ENCODE measurements at places on chromosomes 5 and 9.

DNA sequence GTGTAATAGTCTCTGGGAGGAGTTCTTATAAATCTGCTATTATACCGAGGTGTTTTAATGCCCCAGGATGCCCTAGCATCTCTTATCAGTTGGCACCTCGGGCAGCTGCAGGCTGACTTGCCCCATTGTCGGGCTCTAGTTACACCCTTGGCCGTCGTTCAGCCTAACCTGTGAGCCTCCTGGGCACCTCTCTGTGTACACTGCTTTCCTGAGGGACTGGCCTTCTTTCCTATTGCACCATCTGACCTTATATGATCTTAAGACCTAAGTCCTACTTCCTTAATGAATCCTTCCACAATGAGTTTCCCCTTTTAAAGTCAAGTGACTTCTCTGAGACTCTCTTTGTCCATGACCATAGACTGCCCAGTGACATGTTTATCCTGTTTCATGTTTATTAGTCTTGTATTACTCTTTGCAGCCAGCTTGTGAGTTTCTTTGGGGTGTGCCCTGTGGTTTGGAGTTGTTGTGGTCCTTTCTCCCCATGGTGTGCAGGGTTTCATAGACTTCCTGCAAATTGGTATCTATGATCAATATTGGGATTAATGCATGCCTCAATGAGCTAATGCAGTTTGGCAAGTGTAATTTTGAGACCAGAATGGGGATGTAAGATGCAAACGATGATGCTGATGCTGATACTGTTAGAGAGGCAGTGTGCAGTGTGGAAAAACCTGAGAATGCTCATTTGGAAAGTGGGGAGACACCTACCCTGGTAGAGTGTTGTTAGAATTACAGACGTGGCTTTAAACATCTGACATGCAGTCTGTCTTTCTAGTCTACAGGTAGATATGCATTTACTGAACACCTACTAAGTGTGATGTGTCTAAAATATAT is 4.9 kb downstream of the DAPK1 start:
- no peak for DNase-seq

DNA sequence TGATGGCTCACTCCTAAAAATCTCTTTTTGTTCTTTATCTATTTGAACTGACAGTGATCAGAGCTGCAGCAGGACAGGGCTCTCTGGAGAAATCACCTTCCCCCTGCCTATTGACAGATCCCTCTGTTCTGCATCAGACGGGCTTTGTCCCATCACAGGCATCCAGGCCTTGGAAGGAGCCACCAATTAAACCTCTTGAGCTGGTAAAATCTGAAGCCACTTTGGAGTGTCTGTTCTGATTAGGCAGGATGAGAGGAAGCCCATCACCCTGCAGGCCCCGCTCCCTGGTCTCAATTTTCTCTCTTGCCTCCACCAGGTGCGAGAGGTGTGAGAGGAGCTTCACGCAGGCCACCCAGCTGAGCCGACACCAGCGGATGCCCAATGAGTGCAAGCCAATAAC is 97.7 kb downstream of the PRDM6 start:
- DNase-seq: no peak

DNA sequence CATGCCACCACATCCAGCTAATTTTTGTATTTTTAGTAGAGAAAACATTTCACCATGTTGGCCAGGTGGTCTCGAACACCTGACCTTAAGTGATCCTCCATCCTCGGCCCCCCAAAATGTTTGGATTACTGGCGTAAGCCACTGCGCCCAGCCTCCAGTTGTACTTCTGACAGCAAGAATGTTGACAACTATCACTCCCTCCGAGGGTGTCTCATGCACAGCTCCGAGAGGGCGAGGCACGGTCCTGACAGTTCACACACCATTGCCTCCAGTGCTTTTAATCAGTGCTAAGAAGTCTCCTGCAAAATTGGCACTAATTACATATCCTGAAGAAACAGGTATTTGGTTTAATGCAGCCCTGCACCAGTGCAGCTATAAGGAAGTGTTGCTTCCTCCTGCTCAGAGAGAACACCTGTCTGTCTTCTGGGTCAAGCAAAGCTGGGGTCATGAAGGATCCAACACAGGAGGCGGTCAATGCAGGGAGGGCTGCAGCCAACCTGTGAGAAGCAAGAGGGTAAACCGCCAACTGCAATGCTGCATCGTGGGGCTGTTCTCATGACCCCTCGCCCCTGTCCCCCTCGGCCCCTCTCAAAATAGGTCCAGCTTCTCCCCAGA is 184.0 kb downstream of the MED10 start:
- no peak for DNase-seq

DNA sequence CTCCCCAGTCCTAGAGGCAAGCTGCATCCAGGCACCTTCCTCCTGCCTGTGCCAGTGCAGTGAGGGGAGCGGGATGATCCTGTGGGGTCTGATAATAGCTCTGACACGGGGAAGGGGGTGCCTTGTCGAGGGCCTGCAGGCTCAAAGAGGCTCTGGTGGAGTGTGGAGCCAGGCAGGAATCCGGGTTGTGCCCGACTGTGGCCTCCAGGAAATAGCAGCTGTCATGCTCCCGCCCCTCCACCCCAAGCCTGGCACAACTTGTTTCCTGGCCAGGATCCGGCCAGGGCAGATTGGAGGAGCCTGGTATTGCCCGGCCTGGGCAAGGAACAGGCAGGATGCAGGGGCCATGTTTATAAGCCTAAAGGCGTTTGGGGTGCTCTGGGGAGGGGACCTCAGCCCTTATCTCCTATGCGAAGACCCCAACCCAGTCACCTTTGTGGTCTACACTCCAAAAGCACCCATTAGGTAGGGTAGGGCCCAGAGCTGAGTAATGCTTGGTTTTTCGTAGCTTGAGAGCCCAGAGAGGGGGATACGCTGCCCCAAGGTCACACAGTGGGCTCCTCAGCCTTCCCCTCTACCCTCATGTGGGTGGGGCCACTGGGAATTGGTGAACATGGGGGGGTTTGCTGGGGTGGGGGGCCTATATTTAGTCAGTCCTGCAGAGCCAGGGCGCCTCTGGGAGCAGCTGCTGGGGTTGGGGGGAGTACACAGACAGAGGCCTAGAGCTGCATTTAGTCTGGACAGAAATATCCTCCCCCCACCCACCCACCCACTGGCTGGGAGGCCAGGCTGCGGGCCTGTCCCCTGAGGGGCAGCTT is 12.2 kb downstream of the CXXC5 start:
- DNase-seq: no peak

DNA sequence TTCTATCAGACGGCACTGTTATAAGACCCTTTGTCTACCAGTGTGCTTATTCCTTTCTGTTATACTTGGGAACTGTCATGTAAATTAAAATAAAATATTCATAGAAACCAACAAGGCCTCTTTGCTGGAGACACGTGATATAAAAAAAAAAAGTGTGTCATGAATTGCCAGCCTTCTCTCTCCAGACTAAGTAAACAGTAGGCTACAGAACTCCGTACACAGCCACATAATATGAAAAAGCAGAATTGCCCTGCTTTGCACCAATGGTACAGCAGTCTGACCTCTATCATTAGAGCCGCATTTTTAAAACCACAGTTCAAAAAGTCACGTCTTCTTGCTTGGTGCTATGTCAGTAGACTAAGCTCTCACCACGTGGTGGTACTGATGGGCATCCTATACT is 231.3 kb downstream of the SEMA5A start:
- no peak for DNase-seq

Measured in GM10248 (cell line).